ENCODE measurements at places on chromosomes 6 and 20.

DNA sequence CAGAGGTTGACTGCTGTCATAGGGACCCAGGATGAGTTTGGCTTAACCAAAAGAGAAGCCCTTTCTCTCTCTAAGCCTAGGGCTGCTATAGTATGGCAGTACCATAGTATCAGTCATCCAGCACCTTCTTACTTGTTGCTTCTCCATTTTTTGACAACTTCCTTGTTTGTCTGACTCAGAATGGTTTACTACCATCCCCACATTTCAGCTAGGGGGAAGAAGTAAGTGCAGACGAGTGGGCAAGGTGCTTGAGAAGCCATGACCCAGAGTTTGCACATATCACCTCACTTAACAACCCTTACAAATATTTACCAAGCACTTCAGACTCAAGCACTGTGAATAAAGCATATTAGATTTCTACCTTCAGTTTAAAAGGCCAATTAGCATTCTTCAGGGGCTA, 289.9 kb upstream of the TSHZ2 start:
- no peak for DNase-seq

DNA sequence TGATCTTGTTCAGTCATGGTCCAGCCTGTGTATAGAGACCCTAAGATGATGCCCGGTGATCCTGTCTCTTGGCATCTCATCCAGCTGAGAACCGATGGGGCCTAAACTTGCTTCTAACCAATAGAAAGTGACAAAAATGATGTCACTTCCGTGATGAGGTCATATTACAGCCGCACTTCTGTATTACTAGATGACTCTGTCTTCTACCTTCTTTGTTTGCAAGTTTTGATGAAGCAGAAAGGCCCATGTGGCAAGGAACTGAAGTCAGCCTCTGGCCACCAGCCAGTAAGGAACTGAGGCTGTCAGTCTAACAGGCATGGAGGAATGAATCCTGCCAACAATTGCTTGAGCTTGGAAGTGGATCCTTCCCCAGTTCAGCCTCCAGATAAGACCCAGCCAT, 32.8 kb upstream of the HLA-C start:
- DNase-seq, result no peak

DNA sequence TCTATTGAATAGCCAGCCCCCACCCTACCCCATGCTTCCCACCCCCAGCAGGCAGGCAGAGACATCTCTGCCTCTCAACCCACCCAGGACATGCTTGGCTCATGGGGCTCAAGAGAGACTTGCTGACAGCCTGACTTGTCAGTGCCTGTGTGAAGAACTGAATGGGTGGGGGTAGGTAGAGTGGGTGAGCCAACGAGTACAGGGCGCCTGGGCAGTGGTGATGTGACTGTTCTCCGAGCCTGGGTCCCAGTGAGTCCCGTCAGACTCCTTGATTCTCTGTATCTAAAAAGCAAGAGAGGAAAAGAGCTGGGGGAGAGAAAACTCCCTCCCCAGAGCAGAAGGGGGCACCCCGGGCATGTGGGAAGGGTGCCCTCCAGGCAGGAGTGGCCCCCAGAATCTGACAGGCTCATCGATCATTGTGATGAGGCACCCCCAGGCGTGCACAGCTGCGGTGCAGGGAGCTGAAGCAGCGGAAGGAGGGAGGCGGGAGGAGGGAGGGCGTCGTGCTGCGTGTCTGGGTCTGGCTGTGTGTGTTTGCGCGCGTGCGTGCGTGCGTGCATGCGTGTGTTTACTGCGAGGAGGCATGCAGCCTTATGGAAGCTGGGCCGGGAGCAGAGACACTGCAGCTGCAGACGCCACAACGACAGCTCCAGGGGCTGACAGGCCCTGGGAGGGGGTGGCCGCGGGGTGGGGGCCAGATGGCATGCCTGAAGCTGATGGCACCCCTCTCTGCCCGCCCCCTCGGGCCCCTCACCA, 40.2 kb downstream of the FOXP4 start:
- DNase-seq, result no peak

DNA sequence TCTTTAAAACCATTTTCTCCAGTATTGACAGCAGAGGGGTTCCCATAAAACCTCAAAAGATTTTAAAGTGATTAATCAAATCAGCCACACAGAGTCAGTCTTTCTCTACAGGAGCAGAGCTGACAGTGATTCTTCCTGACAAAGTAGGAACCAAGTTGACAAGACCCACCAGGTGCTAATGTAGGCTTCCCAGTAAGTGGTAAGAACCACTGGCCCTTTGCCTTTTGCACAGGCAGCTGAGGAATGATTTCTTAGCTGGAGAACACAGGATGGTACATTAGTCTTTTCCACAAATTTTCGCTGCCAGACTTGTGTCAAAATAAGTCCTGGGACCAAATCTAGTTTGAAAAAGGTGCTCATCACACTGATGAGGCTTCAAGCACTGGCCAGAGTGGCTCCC, 95.8 kb downstream of the ARMC2 start:
- no peak for DNase-seq

- DNase-seq, result no peak
Measured at GRCh38 chr6:169445661-169446581, 192.3 kb upstream of the THBS2 start.

All from activated CD4-positive, CD25-positive, alpha-beta regulatory T cell treated with anti-CD3 and anti-CD28 coated beads, Interleukin-2, amount 50 U/mL, for 16 hours (primary cell).